ENCODE measurements at places on chromosomes 7 and 10.

- DNase-seq: no peak
These were observed 5.3 kb downstream of the ATP5MF start for GRCh38 chr7:99460651-99461050.

- no peak for DNase-seq
These were observed 89.4 kb downstream of the DGKI start for GRCh38 chr7:137757146-137757925.

DNA sequence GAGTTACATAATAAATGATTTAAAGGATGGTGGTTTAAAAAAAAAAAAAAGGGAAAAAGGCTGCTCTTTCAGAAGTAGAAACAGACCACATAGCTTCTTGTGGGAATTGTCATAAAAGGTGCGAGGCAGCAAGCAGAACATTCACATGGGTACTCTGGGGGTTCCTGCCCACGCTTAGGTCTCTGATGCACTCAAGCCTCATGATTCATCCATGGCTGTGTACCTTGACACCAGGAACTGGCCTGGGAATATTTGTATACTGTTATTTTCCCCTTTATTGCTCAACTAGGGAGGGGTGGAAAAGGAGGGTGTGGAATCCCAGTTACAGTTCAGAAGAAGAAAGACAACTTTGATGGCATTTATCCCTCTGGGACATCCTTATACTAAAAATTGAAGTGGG is 4.0 kb downstream of the PON2 start:
- DNase-seq: no peak

DNA sequence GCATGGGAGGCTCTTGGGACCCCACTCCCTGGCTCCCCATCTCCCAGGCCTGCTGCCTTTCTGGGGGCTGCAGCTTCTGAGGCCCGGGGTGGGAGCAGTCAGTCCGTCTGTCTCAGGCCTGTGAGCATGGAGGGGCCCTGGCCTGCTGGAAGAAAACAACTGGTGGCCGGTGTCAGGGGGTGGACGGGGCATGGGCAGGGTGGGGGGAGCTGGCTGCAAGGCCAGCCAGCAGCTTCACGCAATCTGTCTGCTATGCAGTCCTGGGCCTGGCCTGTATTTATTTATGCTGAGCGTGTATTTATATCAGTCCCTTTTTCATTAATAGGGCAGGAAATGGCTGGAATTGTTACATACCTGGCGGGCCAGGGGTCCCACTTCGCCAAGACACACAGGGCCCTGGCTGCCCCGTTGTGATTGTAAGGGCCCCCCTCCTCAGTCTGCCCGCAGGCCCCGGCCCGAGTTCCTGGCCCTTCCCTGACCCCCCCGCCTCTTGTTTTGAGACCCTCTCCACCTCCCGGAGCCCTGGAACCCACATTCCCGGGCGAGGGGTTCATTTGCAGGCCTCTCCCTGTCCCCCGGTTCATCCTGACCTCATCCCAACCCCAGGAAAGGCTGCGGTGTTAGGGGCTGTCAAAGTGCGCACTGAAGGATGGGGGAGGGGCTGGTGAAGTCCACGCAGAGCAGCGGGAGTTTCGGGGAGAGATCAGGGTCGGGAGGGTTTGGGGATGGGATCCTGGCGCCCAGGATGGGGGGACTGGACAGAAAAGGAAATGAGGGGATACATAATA is 8.2 kb downstream of the TMEM270 start:
- no peak for DNase-seq

DNA sequence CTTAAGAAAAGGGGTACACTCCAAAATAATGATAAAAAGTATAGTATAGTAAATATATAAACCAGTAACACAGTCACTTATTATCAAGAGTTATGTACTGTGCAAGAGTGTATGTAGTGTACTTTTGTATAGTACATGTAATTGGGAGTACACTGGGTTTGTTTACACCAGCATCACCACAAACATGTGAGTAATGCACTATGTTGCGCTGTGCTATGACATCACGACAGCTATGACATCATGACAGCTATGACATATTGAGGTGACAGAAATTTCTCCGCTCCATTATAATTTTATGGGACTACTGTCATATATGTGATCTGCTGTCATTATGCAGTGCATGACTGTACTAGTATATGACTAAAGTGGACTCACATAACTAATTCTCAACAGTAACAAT is 84.6 kb downstream of the KMT2C start:
- DNase-seq: no peak

- DNase-seq: no peak
These were observed 49.9 kb downstream of the CHST15 start for GRCh38 chr10:124043310-124044142.

DNA sequence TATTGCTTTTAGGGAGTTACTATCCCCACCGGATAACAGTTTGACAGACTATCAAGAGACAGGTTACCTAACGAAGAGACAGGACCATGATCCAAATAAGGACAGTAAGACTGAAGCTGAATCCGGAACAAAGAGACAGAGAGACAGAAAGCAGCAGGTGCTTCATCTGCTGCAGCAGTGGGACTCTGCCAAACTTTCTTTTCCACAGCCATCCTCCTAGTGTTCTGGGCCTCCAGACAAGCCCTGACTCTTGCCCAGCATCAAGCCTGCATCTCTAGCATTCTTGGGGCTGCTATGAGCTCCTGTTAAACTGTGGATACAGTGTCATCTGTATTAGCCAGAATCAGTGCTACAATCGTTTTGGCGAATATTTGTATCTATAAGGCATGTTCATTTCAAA is 761.7 kb downstream of the GRID1 start:
- DNase-seq: no peak

DNA sequence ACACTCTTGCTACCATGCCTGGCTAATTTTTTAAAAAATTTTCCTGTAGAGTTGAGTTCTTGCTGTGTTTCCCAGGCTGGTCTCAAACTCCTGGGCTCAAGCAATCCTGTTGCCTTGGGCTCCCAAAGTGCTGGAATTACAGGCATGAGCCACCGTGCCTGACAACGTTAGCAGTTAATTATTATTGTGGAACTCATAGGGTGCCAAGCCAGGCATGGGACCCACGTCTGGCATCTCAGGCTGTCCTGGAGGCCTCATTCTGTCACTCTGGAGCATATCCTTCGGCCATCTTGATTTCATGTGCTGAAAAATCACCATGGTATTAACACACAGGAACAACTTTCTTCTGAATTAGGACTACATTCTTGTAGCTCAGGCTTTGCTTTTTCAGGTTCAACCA is 21.5 kb downstream of the STOX1 start:
- DNase-seq: no peak

DNA sequence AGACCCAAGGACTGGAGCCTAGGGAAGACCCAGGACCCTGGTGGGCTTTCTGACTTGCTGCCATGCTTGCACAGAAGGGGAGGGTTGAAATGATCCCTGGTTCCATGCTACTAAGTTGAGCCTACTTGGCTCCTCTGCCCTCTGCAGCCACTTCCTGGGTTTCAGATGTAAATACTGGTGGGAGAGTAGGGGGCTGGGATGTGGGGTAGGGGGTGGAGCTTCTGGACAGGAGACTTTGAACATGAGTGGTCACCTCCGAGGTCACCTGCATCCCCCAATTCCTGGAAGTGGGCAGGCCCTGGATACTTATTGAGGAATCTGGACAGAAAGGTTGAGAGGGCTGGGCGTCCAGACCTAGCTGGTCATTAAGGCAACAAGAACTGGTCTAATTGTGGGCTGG is 2.9 kb upstream of the ZMIZ1 start:
- DNase-seq: no peak

DNA sequence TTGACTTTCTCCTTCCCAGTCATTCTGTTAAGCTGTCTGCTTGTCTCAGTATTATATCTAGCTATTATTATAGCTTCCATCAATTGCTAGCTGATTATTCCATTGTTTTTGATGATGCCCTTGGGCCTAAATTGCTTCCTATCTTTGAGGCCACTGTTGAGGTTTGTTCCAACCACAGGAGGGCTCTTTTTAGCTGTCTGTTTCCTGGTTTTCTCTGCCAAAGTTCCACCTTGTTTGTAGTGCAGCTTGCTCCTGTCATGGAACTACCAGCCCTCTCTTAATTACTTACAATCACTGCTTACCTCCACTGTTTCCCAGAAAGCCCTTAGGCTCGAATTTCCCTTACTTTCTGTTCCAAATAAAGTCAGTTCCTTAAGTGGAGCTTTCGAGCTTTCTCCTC is 118.7 kb upstream of the SEC61G start:
- DNase-seq: no peak

DNA sequence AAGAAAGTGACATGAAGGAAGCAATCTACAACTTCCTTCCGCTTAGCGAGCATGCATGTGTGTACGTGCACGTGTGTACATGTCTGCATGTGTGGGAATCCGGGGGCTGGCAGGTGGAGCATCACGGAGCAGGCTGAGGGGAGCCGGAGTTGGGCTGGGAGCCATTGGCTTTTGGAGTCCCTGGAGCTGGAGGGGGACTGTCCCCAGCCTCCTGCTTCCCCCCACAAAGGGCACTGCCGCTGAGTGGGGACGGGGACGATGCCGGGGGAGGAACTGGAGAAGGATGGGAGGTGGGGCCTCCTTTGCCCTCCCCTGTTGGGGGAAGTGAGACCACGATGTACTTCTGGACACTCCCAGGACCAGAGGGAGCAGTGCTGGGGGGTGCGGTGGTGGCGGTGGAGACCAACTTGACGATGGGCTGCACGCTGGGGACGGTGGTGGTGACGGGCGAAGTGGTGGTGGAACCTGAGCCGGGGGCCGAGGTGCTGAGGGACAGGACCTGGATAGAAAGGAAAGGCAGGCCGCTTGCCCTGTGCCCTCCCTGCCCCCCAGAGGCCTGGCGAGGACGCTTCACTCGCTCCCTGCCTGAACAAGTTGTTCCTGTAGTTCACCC is 5.8 kb downstream of the AP4M1 start:
- DNase-seq: no peak

- no peak for DNase-seq
These were observed 1.9 kb downstream of the LRRC20 start for GRCh38 chr10:70380350-70381135.

- no peak for DNase-seq
These were observed 101.1 kb downstream of the TNS3 start for GRCh38 chr7:47480576-47481538.

- no peak for DNase-seq
These were observed 49.8 kb upstream of the DAGLB start for GRCh38 chr7:6497637-6497905.

- DNase-seq: no peak
These were observed 19.0 kb downstream of the PWWP2B start for GRCh38 chr10:132415956-132416355.

DNA sequence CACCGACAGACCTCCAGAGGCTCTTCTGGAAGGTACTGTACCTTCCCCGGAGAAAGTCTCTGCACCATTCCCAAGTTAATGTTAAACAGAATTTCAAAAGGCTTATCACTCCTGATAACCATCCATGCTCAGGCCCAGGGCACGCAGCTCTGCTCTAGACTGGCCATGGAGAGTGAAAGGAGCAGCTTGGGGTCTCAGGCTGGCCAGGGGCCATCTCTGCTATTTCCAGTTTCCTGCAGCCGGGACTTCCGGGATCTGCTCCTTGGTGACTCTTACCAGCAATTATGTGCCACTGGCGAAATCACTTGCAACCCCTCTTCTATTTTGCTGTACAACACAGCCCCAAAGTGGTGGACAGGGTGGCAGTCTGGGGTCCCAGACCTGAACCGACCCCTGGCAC is 6.0 kb downstream of the CLDN15 start:
- DNase-seq: no peak

DNA sequence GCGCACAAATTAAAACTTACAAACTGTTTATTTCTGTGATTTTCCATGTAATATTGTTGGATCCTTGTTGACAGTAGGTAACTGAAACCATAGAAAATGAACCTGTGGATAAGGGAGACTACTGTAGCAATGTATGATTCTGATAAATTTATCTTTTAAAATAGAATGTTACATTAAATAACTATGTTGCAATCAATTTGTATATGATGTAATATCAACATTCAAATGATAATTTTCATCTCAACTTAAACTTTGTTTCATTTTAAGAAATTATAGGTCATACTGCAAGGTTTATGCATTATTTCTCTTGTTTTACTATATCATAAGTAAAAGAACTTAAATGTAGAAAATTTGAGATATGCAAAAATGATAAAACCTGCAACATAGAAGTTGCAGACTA is 718.0 kb upstream of the MBL2 start:
- DNase-seq: no peak

DNA sequence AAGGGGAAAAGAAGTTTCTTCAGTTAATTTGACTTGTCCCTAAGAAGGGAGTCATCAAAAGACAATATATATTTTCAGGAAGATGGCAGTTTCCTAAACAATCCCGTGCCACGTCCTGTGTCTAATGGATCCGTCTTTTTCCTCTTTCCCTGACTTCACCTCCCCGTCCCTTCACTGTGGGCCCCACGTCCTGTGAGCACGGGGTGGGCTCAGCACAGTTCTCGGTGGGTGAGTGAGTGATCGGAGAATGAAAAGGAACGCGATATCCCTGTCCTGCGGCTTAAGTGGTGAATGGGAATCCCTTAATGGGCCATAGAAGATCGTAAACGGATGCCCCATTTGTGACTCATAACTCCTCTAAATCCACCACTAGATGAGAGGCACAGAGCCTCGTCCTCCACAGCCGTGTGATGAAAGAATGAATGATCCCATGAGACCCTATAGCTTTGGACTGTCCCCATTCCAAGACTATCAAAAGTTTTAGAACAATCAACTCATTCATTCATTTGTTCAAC is 63.5 kb upstream of the PITRM1 start:
- no peak for DNase-seq

DNA sequence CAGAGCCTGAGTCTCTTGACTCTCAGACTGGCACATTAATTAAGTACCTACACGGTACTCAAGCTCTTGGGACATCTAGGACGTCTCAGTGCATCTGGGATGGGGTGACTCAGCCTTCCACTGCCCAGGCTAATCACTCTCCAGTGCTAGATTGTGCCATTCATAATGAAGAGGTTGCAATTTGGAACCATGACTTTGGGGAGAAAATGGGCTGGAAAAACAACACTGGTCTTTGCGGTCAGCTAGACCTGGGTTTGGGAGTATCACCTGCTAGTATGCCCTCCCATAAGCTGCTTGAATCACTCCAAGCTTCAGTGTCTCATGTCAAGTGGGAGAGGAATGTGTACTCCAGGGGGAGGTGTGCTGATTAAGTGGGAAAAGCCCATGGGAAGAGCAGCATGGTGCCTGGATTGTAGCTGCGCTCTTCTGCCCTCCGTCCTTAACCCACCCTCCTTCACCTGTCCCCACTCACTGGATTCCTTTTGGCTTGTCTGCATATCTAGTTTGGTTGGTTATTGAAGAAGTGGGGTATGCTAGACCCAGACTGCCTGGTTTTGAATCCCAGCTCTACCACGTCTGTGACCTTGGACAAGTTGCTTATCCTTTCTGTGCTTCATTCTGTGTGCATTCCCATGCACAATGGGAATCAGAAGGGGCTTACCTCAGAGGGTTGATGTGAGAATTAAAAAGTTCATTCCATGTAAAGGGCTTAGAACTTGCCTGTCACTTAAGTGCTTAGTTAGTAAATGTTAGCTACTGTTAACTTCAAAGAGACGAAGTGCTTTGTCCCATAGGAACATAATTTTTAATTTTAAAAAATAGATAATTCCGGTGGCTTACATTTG is 3.8 kb downstream of the NFE2L3 start:
- DNase-seq: no peak

- DNase-seq: no peak
These were observed 63.5 kb downstream of the UBE2H start for GRCh38 chr7:129889133-129889844.

GRCh38 chr10:97019213-97019844 is 166.4 kb downstream of the SLIT1 start:
- no peak for DNase-seq

GRCh38 chr7:80517282-80517747 is 5.5 kb upstream of the GNAT3 start:
- no peak for DNase-seq

- no peak for DNase-seq
These were observed 704 bp upstream of the ERLIN1 start for GRCh38 chr10:100186253-100187212.

- DNase-seq: no peak
These were observed 15.9 kb downstream of the AQP1 start for GRCh38 chr7:30927559-30927958.
